Neural progenitor cell (in vitro differentiated cells): ENCODE measurements at places on chromosomes 12 and 14. TPM values are rescaled to one million over a fixed set of nuclear protein-coding genes. Genes with fewer than 3 reads are reported as not detected.

The RD3L gene
- total RNA-seq: not detected in 2 replicates

The PLEKHD1 gene
- total RNA-seq: not detected in 2 replicates

The RFX4 gene
- 0.22 and 3.4 TPM in 2 replicates for total RNA-seq

The ULK1 gene
- 4.9 and 16.0 TPM in 2 replicates for total RNA-seq

The FLRT2 gene
- 8.5 and 8.7 TPM in 2 replicates for total RNA-seq

The PMEL gene
- total RNA-seq: 207 and 301 TPM in 2 replicates

GRCh38 chr14:76759589-76759988 is 1.7 kb upstream of the VASH1 start:
- DNase-seq: no peak

GRCh38 chr14:33916663-33917565 is 34.0 kb downstream of the EGLN3 start:
- DNase-seq: no peak

- DNase-seq: no peak
Measured at GRCh38 chr12:103729499-103729898, 111.5 kb downstream of the NT5DC3 start.

- DNase-seq: no peak
Measured at GRCh38 chr12:115335594-115335993, 651.6 kb upstream of the TBX3 start.

- DNase-seq: peak; percentile 91
Measured at GRCh38 chr12:56193025-56193578, 3.8 kb upstream of the SMARCC2 start.

- DNase-seq: peak; percentile 55
Measured at GRCh38 chr12:2834581-2835491, at the start of gene NRIP2. Gene NRIP2, minus strand, starts transcription at chr12:2835035. Its CDS starts 52 bp downstream, at chr12:2834983.

DNA sequence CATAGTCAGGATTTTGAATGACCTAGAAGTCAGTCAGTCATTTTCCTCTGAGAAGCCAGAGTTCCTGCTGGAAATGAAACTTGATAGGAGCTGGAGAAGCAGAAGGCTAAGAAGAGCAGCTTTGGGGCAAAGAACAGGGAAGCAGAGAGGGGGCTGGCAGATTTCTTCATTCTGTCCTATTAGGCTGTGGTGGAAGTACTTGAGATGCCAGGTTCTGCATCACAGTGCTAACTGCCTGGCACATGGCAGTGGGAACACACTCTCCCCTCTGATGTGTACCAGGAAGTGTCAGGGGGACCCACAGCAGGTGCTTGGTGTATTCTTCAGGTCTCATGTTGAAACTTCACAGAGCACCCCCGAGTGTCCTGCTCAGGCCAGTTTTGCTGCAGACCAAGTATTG is 61.0 kb downstream of the SUSD6 start:
- no peak for DNase-seq

- DNase-seq: no peak
Measured at GRCh38 chr12:130251236-130251780, 86.4 kb upstream of the PIWIL1 start.
